ENCODE measurements at places on chromosomes 5 and 9.

DNA sequence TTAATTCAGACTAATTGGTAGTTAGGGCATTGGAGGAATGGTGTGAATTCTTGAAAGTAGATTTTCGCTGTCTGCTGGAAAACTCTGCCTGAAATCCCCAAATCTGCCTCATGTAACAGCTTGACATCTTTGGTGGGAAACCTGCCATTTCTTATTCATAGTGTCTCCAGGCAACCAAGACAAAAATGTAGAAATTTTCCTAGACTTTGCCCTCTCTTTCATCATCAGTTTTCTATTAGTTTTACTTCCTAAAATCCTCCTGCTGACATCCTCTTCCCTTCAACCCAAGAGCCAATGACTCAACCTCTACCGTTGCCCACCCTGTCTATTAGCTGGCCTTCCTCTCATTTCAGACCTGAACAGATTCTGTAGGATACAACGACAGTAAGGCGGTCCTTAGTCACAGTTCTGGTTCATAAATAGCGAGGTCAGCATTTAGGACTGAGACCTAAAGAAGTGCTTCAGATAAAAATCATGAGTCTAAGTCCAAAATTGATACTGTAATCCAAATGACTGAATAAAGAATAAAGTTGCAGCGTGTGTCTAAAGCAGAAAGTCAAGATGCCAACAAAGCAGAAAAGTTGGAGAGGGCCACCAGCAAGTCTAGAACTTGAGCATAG lies 133.9 kb downstream of the MUSK start:
- no peaks in the 10 kb centered on the region for H3K27me3 ChIP-seq
- H3K4me1 ChIP-seq, result no peaks in the 10 kb centered on the region
- H3K27ac ChIP-seq, result no peak overlapping the region
- H3K4me3 ChIP-seq, result no peak overlapping the region
- no peak for DNase-seq

GRCh38 chr9:88196142-88196790 lies 58.0 kb upstream of the SPATA31C2 start:
- no peak overlapping the region for H3K27ac ChIP-seq
- no peak for DNase-seq
- no peaks in the 10 kb centered on the region for H3K27me3 ChIP-seq
- H3K4me3 ChIP-seq, result no peak overlapping the region

DNA sequence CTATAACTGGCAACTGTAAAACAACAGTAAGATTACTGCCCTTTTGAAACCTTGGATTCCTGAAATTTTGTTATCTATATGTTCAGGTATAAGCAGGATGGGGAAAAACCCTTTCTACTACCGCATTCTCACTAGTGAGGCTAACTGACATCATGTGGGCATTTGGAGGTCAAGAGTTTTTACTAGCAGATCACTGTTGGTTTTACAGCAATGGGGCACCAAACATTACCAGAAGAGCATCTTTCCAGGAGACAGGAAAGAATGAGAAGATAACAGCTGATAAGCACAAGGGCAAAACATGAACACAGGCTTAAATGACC lies 20.9 kb upstream of the TTC33 start:
- no peaks in the 10 kb centered on the region for H3K27me3 ChIP-seq
- DNase-seq, result no peak
- H3K36me3 ChIP-seq, result peaks cover 27% of the 10 kb centered on the region
- H3K27ac ChIP-seq, result no peak overlapping the region
- H3K4me1 ChIP-seq, result no peaks in the 10 kb centered on the region

GRCh38 chr9:6703898-6704639 lies 53.7 kb upstream of the KDM4C start:
- no peaks in the 10 kb centered on the region for H3K36me3 ChIP-seq
- H3K4me3 ChIP-seq, result peak overlapping the region; percentile 74
- DNase-seq, result peak; percentile 78
- H3K27ac ChIP-seq, result peak overlapping the region; percentile 90
- H3K27me3 ChIP-seq, result no peaks in the 10 kb centered on the region

DNA sequence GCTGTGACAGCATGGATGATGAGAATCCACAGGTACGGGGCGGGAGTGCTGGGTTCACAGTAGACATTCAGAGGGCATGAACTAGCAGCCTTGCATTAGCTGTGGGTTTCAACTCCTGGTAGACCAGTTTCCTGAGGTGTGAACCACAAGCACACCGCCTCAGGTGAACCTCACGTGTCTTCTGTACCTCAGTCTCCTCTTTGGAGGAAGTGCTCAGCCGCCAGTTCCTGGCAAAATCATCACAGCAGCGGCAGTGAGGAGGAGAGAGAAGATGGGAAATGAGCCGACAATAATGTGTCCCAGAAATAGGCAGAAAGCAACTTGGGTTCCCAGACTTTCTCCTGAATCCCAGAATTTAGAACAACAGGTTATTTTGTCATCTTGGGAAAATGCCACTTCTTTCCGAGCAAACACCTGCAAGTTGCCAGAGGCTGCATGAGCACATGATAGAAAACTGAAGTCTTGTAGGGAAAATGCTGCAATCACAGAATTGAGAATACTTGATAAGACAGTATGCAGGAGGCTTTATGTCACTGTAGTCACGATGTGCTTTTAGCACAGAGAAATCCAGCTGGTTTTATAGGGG lies 258.5 kb downstream of the AOPEP start:
- H3K4me1 ChIP-seq, result no peaks in the 10 kb centered on the region
- H3K27me3 ChIP-seq, result no peaks in the 10 kb centered on the region

DNA sequence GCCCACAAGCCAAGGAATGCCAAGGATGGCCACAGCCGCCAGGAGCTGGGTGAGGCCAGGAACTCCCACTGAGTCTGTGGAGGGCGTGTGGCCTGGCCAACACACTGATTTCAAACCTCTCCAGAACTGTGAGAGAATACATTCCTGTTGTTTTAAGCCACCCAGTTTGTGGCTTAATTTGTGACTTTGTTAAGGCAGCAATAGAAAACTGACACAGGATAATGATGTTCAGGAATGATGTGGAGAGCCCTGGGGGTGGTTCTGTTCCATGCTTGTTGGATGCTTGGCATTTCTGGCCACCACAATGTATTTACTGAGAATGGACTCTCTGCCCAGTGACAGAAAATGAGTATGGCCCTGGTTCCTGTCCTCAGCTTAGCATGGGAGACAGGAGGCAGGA lies 82.8 kb downstream of the DAP start:
- H3K27ac ChIP-seq, result no peak overlapping the region
- peaks cover 36% of the 10 kb centered on the region for H3K36me3 ChIP-seq
- DNase-seq, result no peak
- no peaks in the 10 kb centered on the region for H3K27me3 ChIP-seq
- no peaks in the 10 kb centered on the region for H3K4me1 ChIP-seq

DNA sequence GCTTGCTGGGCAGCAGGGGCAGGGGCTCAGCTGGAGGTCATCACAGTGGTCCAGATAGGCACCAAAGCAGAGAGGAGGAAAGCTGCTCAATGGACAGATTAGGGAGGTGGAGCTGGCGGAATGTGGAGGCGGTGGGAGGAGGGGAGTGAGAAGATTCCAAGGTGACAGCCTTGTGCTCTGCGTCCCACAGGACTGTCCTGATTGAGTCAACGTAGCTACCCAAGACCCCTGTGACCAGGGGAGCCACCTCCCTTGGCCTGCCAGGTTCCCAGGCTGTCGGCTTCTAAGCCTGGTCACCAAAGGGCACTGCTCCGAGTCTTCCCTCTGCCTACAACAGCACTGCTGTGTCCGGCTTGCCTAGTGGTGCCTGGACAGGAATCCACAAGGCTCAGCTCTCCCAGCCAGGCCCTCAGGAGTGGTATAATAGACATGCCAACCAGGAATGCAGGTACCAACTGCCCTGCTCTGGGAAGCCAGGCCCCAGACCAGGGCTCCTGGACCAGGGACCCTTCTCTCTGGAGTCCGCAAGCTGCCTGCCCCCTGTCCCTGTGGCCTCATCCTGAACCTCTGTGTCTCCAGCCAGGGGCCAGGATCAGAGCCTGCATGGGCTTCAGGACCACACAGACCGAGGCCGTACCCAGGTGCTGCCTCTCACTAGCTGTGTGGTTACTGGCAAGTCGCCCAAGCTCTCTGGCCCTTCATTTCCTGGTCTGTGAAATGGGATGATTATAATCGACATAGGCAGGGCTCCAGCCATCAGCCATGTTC lies 67.9 kb downstream of the STK10 start:
- peaks cover 43% of the 10 kb centered on the region for H3K36me3 ChIP-seq
- peaks cover 28% of the 10 kb centered on the region for H3K4me1 ChIP-seq
- H3K27ac ChIP-seq, result peak overlapping the region; percentile 27
- H3K27me3 ChIP-seq, result no peaks in the 10 kb centered on the region

GRCh38 chr5:3417376-3417943 lies 178.2 kb upstream of the IRX1 start:
- no peaks in the 10 kb centered on the region for H3K4me1 ChIP-seq
- H3K4me3 ChIP-seq, result no peak overlapping the region
- H3K27me3 ChIP-seq, result no peaks in the 10 kb centered on the region
- H3K36me3 ChIP-seq, result no peaks in the 10 kb centered on the region
- H3K27ac ChIP-seq, result no peak overlapping the region
- DNase-seq, result no peak

DNA sequence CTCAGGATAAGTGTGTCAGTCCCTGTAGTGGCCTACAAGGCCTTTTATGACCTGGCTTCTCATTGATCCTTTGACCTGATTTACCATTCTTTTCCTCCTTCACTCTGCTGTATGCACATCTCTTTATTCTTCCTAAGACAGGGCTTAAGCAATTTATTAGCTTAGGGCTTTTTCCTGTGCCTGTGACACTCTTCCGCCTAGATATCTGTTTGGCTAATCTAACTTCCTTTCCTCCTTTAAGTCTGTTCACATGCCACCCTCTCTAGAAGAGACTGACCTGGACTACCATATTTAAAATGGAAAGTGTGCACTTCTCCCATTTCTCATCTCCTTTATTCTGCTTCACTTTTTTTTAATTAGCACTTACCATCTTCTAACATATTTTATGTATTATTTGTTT lies 29.1 kb downstream of the FOCAD start:
- H3K27me3 ChIP-seq, result no peaks in the 10 kb centered on the region
- H3K27ac ChIP-seq, result no peak overlapping the region
- DNase-seq, result no peak
- H3K4me1 ChIP-seq, result no peaks in the 10 kb centered on the region

DNA sequence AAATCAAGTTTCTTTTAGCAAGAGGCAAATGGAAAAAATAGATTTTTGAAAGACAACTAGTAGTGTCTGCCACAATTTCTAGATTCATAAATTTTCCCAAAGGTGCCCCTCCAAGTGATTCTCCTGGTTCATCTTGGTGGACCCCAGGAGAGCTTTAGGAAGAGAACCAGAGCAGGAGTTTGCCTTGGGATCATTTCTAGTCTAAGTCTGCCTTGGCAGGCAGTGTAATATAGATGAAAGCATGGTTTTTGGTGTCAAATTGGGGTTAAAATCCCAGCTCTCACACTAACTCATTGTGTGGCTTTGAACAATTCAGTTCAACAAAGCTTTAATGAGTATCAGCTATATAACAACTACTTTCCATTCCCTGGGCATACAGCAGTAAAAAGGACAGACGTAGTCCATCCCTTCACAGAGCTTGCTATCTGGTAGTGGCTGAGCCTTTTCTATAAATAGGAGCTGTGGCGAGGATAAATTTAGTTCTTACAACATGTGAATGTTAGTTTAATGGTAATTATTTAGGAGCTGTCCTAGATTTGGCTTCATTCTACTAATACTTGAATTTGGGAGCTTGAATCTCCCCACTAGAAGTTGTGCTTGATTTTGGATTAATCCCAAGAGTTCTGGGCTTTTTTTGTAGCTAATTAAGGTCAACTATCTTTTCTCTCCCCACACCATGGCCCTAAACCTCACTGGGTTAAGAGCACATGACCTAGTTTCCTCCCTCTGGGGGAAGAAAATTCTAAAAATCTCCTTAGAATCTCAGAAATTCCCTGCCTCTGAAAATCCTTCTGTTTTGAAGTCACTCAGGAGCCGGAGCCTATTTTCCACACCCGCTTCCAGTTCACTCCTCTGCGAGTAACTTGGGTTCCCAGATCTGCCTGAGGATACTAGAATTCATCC lies 197.8 kb downstream of the PCSK1 start:
- no peak overlapping the region for H3K4me3 ChIP-seq
- no peaks in the 10 kb centered on the region for H3K4me1 ChIP-seq
- H3K27ac ChIP-seq, result no peak overlapping the region
- no peak for DNase-seq
- H3K36me3 ChIP-seq, result no peaks in the 10 kb centered on the region

GRCh38 chr5:98934546-98934945 lies 5.7 kb upstream of the CHD1 start:
- peaks cover 7% of the 10 kb centered on the region for H3K36me3 ChIP-seq
- no peaks in the 10 kb centered on the region for H3K27me3 ChIP-seq
- H3K4me1 ChIP-seq, result peaks cover 24% of the 10 kb centered on the region
- no peak for DNase-seq

DNA sequence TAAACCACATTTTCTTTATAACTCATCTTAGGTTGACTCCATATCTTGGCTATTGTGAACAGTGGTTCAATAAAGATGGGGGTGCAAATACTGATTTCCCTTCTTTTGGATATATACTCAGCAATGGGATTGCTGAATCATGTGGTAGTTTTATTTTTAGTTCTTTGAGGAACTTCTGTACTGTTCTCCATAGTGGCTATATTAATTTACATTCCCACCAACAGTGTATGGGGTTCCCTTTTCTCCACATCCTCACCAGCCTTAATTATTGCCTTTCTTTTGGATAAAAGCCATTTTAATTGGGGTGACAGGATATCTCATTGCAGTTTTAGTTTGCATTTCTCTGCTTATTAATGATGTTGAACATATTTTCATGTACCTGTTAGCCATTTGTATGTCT lies 107.7 kb upstream of the EQTN start:
- H3K4me3 ChIP-seq, result no peak overlapping the region
- no peaks in the 10 kb centered on the region for H3K4me1 ChIP-seq
- no peak for DNase-seq
- no peaks in the 10 kb centered on the region for H3K36me3 ChIP-seq
- no peaks in the 10 kb centered on the region for H3K27me3 ChIP-seq

- H3K36me3 ChIP-seq, result peaks cover 4% of the 10 kb centered on the region
- DNase-seq, result peak; percentile 79
- peaks cover 14% of the 10 kb centered on the region for H3K4me1 ChIP-seq
- H3K4me3 ChIP-seq, result peak overlapping the region; percentile 63
Measured at GRCh38 chr5:91381774-91382359, 1.2 kb downstream of the ARRDC3 start.

DNA sequence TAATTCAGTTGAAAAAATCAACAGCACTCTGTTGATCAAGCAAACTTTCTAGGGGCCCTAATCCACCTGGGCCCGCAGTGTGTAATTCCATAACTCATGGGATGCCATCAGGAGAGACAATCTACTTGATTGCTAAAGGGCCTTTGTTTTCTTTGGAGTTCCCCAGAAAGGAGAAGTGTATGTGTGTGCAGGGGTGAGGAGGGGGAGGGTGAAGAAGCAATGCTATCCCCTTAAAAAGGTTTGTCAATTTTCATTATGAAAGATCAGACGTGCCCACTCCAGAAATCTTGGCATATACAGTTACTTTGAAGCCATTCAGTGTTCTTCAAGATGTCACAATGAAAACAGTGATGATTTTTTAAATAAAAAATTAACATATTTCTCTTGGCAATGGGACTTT lies 6.2 kb downstream of the PARP8 start:
- H3K4me1 ChIP-seq, result peaks cover 20% of the 10 kb centered on the region
- H3K4me3 ChIP-seq, result no peak overlapping the region
- no peak overlapping the region for H3K27ac ChIP-seq
- H3K36me3 ChIP-seq, result peaks cover 6% of the 10 kb centered on the region

All from effector memory CD4-positive, alpha-beta T cell (primary cell).